Central memory CD4-positive, alpha-beta T cell (primary cell): ENCODE measurements at places on chromosomes 1 and 21.

GRCh38 chr1:22778862-22779520 is 68.4 kb downstream of the EPHB2 start:
- no peak for DNase-seq

DNA sequence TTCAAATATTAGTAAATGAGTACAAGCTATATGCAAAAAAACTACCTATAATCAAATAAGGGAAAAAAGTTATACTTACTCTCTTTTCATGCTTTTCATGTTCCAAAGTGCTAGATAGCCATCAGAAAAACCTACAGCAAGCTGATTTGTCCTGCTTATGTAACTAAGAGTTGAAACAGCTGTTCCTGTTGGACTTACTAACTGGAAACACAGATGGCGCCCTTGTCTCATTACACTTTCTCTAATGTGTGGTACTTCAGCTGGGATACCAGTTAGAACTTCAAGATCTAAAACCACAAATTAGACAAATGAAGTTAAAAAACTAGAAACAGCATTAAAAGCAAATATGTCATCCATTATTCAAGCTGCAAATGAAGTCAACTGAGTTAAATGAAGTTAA is 24.3 kb downstream of the AHCTF1 start:
- peak; percentile 19 for DNase-seq

DNA sequence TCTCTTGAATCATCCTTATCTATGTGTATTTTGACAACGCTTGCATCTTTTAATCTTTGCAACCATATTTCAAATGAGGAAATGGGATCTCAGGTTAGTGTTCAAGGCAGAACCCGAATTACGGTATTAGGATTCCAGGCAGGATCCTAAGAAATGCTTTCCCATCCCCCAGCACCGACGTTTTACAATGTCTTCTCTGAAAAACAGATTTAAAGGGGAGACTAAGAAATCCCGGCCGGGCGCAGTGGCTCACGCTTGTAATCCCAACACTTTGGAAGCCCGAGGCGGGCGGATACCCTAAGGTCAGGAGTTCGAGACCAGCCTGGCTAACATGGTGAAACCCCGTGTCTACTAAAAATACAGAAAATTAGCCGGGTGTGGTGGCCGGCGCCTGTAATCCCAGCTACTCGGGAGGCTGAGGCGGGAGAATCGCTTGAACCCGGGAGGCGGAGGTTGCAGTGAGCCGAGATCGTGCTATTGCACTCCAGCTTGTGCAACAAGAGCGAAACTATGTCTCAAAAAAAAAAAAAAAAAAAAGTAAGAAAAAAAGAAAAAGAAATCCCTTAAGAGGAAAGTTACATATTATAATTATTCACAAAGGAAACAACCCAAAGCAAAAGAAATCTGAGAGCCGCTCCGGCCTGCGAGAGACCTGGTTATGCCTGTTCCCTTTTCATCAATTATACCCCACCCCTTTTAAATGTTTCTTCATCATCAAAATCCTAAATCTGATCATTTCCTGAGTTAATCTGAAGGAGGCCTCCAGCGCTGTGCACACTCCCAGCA is 801 bp upstream of the GORAB start:
- DNase-seq = no peak

GRCh38 chr1:226699166-226699565 is 39.9 kb downstream of the ITPKB start:
- DNase-seq = no peak

DNA sequence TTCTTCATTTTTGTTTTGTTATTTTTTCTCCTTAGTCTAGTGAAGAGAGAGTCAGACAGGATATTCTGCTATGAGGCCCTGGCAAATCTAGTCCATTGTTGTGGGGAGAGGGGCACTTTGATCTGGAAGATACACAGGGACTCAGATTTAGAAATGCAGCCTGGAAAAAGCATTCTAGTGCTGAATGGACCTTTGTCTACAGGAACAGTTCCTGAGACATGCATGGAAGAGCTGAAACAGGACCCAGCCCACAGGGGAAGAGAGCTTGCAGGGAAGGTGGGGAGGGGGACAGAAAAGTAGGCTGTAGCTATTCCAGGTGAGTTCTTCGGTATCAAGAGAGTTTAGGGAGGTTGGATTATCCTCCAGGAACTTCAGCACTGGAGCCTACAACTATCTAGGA is 98.5 kb downstream of the AKT3 start:
- DNase-seq = no peak

- no peak for DNase-seq
Observed at GRCh38 chr1:1625404-1625775, 6.6 kb upstream of the MMP23B start.

GRCh38 chr1:237913345-237913744 is 22.6 kb upstream of the ZP4 start:
- no peak for DNase-seq

DNA sequence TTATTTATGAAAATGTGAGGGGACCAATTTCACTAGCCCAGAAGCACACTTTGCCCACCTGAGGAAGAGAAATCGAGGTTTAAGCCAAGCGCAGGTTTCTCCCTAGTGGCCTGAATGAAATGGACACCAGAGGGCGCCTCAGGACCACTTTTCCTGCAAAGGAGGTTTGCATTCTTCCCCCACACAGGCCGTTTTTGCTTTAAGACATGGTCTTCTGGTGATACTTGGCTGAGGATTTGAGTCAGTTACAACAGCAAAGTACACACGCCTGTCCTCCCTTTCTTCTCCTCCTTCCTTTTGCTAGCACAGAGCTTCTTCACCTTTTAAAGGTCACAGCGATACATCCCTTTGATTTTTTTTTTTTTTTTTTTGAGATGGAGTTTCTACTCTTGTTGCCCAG is 5.4 kb downstream of the PLA2G2E start:
- DNase-seq = peak; percentile 58

- DNase-seq = no peak
Observed at GRCh38 chr1:90000934-90001676, 6.2 kb downstream of the ZNF326 start.

DNA sequence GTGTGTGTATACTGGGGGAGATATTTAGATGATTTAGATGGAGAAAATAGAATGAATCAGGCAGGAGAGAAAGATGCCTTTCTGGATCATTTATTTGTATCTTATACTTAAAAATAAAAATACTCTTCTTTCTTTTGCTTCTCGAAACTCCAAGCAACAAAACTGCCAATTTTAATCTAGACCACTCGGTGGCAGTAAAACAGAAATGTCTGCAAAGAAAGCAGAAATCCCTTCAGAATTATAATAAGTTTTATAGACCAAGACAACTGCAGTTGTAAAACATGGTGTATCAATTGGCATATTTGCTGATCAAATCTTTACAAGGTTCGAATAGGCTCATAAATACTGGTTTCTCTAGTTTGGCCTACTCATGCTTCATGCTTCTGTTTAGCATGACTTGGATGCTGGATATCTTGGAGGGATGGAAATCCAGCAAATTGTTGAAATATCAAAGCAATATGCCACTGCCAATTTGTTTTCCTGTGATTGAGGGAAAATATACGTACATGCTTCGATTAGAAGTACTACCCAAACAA is 15.1 kb upstream of the C1orf87 start:
- DNase-seq = no peak

- no peak for DNase-seq
Observed at GRCh38 chr1:186754542-186755145, 74.1 kb upstream of the PLA2G4A start.

DNA sequence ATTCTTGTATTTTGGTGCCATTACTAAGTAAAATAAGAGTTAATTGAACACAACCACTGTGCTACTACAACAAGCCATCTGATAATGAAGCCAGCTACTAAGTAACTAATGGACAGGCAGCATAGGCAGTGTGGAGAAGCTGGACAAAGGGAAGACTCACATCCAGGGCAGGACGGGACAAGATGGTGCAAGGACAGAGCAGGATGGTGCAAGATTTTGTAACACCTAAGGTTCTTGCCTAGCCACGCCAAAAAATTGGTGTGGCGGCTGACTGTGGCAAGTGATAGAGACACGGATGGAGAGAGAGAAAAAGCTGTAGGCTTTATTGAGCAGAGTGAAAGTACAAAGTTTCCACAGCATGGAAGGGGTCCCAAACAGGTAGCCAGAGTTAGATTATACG is 114.0 kb upstream of the VANGL1 start:
- no peak for DNase-seq

DNA sequence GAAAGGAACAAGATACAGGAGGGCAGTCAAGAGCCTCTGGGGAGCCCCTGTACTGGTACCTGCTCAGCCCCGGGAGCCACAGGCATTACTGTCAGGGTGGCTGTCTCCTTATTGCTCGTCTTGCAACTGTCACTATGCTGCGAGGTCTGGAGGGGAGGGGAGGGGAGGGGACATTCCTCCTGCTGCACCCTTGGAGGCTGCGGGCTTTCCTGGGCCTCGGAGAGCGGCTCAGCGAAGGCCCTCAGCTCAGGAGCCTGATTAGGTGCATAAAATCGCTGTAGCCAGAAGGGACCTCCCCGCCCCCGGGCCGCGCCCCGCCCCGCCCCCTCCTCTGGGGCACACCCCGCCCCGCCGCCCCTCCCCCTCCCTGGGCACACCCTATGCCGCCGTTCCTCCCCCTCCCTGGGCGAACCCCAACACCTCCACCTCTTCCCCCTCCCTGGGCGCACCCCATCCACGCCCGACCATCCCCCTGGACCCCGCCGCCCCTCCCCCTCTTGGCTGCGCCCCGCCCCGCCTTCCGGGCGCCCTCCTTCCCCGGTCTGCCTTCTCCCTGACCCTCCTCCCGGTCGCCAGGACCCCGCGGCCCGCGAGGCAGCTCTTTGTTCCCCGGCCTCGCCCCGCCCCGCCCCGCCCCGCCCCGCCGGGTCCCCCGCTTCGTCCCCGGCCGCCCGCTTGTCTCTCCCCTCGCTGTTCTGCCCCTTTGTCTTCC is 35.5 kb downstream of the CACHD1 start:
- no peak for DNase-seq

DNA sequence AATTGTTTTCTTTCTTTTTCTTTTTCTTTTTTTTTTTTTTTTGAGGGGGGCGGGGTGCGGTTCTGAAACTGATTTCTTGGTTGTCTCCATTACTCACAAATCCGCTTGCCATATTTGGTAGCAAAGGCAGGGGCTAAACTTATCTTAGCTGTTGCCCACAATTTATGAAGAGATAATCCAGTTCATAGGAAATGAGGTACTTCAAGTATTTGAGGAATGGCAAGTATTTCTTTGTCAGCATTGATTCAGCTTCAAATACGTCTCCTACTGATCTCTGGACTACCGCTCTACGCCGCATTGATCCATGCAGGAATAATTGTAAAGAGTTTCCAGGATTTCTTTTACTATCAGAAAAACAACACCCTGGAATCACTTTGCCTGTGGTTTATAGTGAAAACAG is 289.2 kb upstream of the DPYD start:
- DNase-seq = no peak

DNA sequence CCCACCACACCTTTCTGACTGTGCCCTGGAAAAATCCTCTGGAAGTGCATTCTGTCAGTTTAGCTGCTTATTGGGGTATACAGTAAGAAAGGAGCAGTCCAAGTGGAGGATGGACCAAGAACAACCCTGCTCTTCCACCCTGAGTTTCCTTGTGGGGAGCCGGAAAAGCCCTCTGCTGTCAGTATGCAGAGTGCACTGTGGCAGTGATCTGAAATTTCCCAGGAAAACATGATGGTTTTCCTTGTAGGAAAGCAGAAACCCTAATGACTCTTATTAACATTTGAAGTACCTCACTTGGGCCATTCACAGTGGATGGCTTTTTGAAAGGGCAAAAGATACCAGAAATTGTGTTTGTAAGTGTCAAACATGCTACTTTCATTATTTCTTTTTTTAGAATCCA is 20.5 kb downstream of the ELAVL4 start:
- no peak for DNase-seq

GRCh38 chr1:73463873-73464272 is 734.1 kb downstream of the LRRIQ3 start:
- no peak for DNase-seq

GRCh38 chr1:186429017-186429416 is 31.9 kb downstream of the PDC start:
- DNase-seq = no peak

GRCh38 chr1:58746757-58747156 is 37.1 kb downstream of the JUN start:
- no peak for DNase-seq

DNA sequence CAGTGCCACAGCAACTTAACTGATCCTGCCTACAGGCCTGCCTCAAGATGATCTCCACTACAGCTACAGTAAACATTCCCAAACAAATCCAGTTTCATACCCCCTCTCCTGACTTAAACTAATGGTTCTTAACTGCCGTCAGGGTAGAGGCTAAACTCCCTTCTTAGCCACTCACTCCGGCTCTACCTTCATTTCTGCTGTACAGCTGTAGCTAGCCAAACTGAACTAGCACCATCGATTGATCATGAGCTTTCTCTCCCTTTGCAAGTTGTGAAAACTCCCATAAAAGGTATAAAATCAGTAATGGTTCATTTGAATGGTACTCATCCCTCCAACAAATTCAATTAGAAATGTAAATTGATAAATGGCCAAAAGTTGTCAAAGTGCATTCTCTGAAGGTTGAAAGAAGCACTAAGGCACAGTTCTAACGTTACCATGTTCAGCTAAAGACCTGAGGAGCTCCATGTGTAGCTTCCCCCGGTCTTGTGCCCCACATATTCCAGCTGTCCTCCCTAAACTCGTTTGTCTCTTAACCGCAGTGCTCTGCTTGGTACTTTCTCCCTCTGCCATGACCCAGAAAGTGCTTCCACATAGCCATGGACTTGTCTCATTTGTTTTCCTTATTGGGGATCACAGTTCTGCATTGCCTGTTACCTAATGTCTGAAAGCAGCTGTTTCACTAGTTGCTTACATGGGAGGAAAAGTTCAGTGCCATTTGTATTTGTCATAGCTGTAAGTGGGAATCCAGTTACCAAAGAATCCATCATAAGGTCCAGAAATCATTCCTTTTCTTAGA is 49.8 kb downstream of the DHX9 start:
- DNase-seq = no peak

DNA sequence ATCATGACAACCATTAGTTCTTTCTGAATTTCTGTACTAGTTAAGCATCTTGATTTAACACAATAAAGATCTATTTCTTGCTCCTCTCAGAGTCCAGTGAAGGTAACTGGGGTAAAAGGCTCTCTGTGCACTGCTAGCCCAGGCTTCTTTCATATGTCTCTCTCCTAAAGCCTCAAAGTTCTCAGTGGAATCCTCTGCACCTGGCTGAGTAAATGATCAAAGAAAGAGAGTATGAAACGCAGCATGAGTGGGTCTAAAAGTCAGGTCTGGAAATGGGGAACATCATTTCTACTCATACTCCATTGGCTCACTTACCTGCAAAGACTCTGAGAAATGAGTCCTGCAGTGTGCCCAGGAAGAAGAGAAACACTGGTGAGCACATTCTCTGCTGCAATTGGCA is 418.5 kb downstream of the PTPRC start:
- DNase-seq = no peak

- DNase-seq = no peak
Observed at GRCh38 chr1:37432716-37433115, 41.7 kb upstream of the ZC3H12A start.
